ENCODE measurements at places on chromosomes 7 and 10.

- peak; percentile 9 for DNase-seq
Observed at GRCh38 chr10:520402-520787, 169.1 kb downstream of the DIP2C start.

GRCh38 chr7:3279147-3279818 lies 21.8 kb upstream of the SDK1 start:
- no peak for DNase-seq

- DNase-seq, result no peak
Observed at GRCh38 chr10:130392031-130392430, 255.8 kb downstream of the GLRX3 start.

- DNase-seq, result no peak
Observed at GRCh38 chr7:36605261-36606051, 118.8 kb downstream of the AOAH start.

GRCh38 chr10:2953495-2953894 lies 113.9 kb upstream of the PFKP start:
- DNase-seq, result no peak

DNA sequence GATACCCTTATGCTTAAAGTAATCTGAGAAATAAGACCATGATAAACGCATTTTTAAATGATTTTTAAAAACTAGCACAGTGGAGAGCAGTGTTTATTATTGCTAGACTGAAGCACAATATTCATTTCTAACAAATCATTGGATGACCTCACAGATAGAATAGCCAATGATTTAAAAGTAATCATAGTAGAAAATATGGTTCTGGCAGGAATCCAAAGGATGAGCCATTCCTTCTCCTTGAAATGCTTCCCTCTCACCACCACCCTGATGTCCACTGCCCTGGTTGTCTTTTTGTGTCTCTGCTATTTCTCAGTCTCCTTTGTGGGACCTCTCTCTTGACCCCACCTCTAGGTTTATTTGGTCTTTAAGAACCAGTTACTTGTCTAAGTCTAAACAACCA lies 64.9 kb downstream of the PRKG1 start:
- DNase-seq, result no peak

DNA sequence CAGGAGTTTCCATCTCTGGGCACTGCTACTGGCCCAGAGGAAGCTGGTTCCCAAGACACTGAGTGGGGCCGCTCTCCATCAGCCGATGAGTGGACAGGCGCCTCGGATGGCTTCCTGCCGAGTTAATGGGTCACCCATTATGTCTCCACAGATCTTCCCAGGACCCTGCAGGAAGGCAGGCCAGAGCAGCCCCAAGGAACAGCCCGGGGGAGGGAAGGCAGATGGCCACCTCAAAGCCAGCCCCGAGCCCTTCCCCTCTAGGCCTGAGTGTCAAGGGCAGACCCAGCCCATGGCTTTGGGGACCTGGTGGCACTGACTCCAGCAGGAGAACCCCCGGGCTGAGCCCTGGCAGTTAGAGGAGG lies 3.4 kb upstream of the LFNG start:
- no peak for DNase-seq

- DNase-seq, result no peak
Observed at GRCh38 chr7:100079024-100079560, 2.4 kb downstream of the ZNF3 start.

DNA sequence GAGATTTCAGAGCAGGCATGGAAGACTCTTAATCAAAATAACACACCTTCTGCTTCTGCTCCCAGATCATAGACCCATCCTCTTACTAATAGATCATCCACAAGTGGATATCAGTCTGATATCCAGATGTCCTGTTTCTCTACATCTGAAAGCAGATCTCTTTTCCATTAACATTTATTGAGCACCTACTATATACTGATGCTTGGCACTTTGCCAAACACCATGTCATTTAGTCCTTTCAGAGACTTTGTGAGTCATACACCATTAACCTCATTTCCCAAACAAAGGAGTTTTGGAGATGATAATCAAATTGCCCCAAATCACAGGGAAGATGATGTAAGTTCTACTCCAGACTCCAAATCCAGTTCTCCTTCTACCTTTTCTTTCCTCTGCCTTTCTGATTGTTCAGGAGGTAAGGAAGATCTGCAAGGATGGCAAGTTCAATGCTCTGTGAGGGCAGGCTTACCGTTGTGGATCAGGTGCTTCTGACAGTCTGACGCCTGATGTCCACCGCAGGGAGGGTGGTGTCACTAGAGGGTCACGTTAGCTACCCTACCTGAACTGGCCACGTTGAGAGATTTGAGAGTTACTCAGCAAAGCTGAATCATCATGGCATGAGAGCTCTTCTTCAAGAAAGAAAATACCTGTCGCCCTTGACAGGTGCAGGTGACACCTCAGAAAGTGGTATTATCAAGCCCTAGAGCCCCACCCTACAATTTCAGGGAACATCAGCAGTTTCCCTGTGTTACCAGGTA lies 269.6 kb upstream of the ZMIZ1 start:
- DNase-seq, result no peak

DNA sequence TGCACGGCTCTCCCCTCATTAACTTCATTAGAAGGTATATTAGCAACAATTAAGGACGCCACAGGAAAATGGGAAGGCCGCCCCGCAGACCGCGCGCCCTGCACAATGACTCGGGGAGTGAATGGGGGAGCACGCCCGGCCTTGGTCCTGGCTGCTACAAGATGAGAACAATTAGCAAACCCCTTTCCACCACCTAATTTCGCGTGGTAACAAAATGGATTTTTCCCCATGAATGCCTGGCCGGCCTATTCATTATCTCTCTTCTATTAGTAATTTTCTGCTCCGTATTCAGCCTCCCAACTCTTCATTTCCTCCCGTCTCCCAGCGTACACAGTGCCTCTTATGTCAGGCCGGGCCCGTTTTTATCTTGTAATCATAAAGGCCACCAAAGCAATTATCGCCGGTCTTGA lies 346.9 kb downstream of the DNAJB6 start:
- no peak for DNase-seq

GRCh38 chr7:134726581-134726980 lies 52.9 kb upstream of the CALD1 start:
- peak; percentile 80 for DNase-seq

DNA sequence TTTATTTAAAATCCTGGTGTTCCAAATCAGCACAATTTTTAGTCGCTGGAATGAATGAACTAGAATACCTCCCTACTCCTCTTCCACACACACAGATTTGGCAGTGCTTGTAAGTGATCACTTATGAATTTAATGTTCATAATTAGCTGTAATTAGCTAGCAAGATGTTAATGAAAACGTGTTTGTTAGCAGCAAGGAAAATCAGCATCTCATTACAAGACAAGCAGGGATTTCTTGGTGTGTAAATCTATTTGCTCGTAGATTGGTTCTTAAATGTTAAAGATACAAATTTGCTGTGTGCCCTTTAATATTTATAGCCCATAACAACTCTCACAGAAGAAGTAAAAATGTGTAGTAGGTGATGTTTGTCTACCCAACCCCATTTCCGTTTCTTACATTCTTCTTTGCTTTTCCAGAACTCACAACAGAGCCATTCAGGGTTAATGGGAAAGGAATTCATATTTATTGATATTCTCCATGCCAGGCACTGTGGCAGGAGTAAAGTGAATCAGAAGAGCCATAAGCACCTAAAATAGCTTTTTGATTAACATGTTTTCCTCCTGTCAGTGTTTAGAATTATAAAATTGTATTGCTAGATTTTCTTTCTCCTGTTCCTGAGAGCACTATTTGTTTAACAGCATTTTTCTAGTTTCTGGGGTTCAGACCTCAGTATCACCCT lies 49.6 kb downstream of the SEMA3C start:
- no peak for DNase-seq
